ENCODE measurements at places on chromosomes 3 and 15. TPM values are rescaled to one million over a fixed set of nuclear protein-coding genes. Genes with fewer than 3 reads are reported as not detected.

DNA sequence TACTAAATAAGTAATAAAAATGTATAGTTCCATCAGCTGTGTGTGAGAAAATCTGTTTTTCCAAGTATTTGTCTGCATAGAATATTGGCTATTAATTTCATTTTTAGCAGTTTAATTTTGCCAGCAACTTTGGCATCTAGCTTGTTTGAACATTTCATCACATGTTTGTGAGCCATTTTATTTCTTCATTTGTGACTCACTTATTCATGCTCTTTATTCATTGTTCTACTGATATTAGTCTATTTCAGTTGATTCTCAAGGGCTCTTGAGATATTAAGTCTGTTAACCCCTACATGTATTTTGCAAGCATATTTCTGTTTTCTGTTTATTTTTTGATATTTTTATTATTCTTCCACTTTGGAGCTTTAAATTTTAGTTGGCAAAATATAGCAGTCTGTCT is 74.0 kb upstream of the PHLDB2 start:
- no peaks in the 10 kb centered on the region for H3K4me1 ChIP-seq
- no peak overlapping the region for H3K27ac ChIP-seq
- H3K4me3 ChIP-seq: no peak overlapping the region
- no peaks in the 10 kb centered on the region for H3K36me3 ChIP-seq

GRCh38 chr3:19907523-19907922 is 26.5 kb downstream of the EFHB start:
- H3K27me3 ChIP-seq: no peaks in the 10 kb centered on the region
- no peaks in the 10 kb centered on the region for H3K36me3 ChIP-seq
- no peaks in the 10 kb centered on the region for H3K4me1 ChIP-seq
- H3K27ac ChIP-seq: no peak overlapping the region
- no peak for DNase-seq

DNA sequence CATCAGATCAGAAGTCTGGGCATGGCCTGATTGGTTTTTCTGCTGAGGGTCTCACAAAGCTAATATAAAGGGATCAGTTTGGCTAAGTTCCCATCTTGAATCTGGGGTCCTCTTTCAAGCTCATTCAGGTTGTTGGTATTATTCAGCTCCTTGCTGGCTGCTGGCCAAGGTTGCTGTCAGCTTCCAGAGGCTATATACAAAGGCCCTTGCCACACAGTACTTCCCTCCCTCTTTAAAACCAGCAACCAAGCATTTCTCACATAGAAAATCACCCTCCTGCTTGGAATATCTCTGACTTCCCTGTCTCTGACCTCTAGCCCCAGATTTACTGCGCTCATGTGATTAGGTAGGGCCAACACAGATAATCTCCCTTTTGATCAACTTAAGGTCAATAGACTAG is 442.9 kb downstream of the ERC2 start:
- DNase-seq: no peak
- no peak overlapping the region for H3K27ac ChIP-seq
- no peaks in the 10 kb centered on the region for H3K4me1 ChIP-seq
- no peaks in the 10 kb centered on the region for H3K27me3 ChIP-seq
- H3K4me3 ChIP-seq: no peak overlapping the region

DNA sequence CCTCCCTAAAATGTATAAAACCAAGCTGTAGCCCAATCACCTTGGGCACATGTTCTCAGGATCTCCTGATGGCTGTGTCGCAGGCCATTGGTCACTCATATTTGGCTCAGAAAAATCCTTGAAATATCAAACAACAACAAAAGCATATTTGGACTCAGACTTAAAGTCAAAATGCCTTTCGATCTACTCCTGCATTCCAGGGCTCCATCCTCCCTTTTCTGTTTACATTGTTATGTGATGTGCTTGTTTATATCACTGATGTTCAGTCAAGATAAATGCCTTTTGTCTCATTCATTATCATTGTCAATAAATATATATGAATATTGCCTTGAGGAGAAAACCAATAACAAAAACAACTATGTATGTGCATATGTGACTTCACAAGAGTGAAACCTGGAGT is 31.7 kb downstream of the HGD start:
- no peak for DNase-seq
- no peaks in the 10 kb centered on the region for H3K36me3 ChIP-seq
- no peak overlapping the region for H3K4me3 ChIP-seq
- no peaks in the 10 kb centered on the region for H3K27me3 ChIP-seq

- no peaks in the 10 kb centered on the region for H3K4me1 ChIP-seq
- H3K27ac ChIP-seq: no peak overlapping the region
- no peak for DNase-seq
Measured at GRCh38 chr3:101902041-101902440, 52.7 kb downstream of the NFKBIZ start.

- no peaks in the 10 kb centered on the region for H3K27me3 ChIP-seq
- no peaks in the 10 kb centered on the region for H3K4me1 ChIP-seq
Measured at GRCh38 chr15:58306591-58307312, 125.0 kb upstream of the LIPC start.

DNA sequence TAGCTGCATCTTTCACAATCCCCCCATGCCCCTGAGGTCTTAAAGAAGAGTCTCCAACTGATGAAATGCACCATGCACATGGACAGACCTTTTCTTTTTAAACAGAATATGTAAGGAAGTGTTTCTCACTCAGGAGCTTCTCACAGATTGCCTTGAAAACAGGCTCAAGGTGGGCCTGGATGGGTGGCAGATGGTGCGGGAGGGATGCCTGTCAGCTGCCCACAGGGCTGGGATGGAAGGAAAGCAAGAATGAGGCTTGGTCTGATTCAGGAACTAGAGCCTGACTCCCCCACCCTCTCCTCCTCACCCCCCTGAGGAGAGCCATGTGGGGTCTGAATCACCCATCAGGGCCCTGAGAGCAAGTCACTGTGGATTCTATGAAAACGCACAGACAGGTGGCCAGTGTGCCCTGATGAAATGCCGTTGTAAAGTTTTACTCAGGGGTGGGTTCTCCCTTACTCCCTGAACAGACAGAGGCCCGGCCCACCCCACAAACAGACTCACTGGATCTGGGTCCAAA is 67.2 kb downstream of the UMPS start:
- no peak overlapping the region for H3K4me3 ChIP-seq
- peak overlapping the region; percentile 31 for H3K27ac ChIP-seq
- H3K27me3 ChIP-seq: no peaks in the 10 kb centered on the region

DNA sequence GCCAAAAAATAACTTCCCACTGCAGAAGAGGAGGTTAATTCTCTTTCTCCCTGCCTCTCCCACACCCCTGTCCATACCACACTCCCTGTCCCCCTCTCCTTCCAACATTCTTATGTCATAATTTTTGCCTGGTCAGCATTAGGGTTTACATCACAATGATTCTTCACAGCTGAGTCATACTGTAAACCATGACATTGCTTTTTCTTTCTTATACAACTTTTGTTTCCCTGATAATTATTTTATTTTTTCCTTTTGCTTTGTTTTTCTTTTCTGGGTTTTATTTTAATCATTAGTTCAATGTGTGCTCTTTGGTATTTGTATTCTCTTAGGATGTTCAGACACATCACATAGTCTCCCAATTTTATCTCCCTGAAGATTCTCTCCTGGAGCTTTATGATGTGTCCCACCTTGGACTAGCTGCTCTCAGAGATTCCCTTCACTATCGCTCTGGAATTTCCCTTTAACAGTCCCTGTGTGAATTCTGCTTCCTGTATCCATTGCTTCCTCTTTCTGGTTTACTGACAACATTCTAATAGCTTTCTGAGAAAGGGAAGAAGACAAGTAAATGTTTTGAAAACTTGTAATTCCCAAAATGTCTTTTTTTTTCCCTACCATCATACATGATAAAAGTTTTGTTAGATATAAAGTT is 70.7 kb downstream of the SOX2 start:
- H3K27ac ChIP-seq: no peak overlapping the region
- no peaks in the 10 kb centered on the region for H3K36me3 ChIP-seq
- H3K4me3 ChIP-seq: no peak overlapping the region

DNA sequence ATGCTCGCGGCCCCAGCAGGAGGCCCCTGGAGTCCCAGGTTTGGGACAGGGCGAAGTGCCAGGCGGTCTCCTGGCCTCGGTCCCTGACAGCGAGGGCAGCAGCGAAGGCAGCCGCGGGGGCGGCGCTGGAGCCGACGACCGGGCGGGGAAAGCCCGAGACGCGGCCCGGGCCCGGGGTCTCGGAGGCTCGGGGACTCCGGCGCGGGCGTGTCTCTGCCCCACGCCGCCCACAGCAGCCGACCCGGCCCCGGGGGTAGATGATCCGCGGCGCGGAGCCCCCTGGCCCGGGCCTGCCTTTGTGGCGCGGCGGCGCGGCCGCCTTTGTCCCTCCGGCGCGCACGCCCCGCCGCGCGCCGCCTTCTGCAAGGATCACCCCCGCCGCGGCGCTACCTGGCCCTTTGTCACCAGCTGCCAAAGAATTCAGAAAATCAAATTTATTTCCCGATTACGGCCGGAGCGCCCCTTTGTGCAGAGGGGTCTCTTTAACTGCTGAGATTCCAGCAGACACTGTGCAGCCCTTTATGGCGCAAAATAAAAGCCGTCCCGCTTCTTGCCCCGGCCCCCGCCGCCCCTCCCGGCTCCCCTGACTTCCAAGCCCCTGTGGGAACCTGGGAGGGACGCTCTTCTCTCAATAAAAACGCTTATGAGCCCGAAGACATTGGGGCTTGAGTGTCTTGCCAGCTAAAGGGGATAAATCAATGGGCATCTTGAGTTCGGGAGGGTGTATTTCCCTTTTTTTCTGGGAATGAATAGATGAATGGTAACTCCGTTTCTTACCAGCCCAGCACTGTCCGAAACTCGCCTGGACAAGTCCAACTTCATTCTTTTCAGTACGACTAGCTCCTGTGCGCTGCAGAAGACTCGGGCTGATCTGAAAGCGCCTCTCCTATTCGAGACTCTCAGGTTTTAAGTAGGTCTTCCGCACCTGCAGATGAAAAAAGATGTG is 68.4 kb downstream of the HES1 start:
- H3K27me3 ChIP-seq: no peaks in the 10 kb centered on the region
- no peak overlapping the region for H3K27ac ChIP-seq
- H3K4me3 ChIP-seq: no peak overlapping the region
- no peaks in the 10 kb centered on the region for H3K4me1 ChIP-seq
- H3K36me3 ChIP-seq: no peaks in the 10 kb centered on the region

GRCh38 chr3:9583792-9584191 is 30.2 kb upstream of the LHFPL4 start:
- no peak overlapping the region for H3K27ac ChIP-seq
- no peaks in the 10 kb centered on the region for H3K4me1 ChIP-seq
- no peak overlapping the region for H3K4me3 ChIP-seq
- no peaks in the 10 kb centered on the region for H3K36me3 ChIP-seq

DNA sequence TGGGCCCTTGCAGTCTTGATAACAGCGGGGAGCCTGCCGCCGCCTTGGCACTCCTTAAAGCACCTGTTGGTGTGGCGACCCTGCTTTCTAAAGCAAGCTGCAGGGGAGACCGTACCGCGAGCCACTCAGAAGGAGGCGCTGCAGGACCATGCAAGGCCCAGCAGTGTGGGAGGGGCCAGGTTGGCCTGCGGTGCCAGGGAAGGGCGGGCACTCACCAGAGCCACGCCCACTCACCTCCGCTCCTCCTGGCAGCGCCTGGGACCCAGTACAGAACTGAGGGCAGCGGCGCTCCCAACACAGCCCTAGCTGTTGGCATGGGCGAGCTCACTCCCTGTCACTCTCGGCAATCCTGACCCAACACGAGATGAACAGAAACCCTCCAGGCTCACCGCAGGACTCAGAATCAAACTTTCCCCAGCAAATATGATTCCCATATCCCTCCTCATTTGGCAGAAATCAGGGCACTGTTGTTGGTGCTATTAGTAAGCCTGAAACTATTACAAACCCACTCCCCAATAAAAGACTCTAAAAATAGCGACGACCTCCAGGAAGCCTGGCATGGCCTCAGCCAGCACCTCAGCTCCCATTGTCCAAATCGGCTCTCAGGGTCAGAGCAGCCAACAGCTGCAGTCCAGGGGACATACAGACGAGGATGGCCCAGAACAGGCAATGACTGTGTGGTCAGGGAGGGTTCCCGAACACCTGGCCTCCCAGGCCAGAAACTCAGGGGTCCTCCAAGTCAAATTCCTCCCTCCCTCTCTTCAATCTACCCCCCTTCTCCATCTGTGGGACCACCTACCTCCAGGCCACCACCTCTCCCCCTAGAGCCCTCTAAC is 77.2 kb downstream of the TBC1D2B start:
- DNase-seq: peak; percentile 51
- peak overlapping the region; percentile 20 for H3K27ac ChIP-seq
- H3K4me1 ChIP-seq: peaks cover 15% of the 10 kb centered on the region
- no peaks in the 10 kb centered on the region for H3K36me3 ChIP-seq

DNA sequence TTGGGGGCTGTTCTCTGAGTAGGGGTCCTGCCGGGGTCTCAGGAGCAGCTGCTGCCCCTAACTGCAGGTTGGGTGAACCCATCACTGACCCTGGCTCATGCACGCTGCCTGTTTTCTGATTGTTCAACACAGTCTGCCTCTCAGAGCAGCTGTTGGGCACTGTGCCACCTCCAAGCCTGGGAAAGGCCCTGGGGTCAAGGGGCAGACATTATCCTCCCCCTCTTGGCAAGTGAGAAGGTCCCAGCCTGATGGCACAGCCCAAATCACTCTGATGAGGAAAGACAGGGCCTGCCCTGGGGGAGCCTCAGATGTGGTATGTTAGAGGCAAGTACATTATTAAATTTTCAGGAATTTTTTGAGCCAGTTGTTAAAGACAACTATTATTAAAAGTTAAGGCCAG is 14.1 kb upstream of the GNAT1 start:
- H3K27ac ChIP-seq: no peak overlapping the region
- no peaks in the 10 kb centered on the region for H3K4me1 ChIP-seq
- DNase-seq: no peak
- no peaks in the 10 kb centered on the region for H3K27me3 ChIP-seq

DNA sequence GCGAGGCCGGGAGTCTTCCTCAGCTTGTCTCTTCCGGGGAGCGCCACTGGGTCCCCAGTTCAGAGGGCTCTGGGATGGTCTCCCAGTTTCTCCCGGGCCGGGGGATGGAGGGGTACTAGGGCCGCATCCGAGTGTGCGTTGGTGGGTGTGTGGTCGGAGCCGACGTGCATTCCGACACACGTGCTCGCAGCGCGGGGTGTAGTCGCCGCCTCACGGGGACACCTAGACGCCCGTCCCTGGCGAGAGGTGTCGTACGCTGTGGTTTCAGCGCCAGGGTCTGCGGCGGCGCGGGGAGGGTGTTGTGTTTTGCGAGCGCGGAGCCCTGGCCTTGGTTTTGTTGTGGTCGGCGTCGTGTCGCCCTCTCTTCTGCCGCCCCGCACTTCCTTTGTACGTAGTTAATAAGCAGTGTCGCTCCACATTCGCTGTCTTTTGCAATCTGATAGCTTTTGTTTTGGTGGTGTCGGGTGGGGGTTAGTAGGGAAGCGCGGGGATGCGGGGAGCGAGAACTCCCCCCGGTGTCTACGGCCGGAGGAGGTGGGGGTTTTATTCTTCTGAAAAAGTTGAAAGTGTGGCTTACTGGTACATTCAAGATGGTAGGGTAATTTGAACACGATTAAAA is 2.2 kb downstream of the IGF1R start:
- peak; percentile 41 for DNase-seq
- H3K36me3 ChIP-seq: no peaks in the 10 kb centered on the region
- peak overlapping the region; percentile 90 for H3K4me3 ChIP-seq
- no peaks in the 10 kb centered on the region for H3K4me1 ChIP-seq

- no peaks in the 10 kb centered on the region for H3K27me3 ChIP-seq
- H3K4me1 ChIP-seq: no peaks in the 10 kb centered on the region
- peak overlapping the region; percentile 92 for H3K27ac ChIP-seq
- H3K4me3 ChIP-seq: peak overlapping the region; percentile 56
Measured at GRCh38 chr3:101685870-101686307, 629 bp downstream of the RPL24 start.

GRCh38 chr3:161409858-161410257 is 38.5 kb upstream of the SPTSSB start:
- H3K4me1 ChIP-seq: no peaks in the 10 kb centered on the region
- DNase-seq: no peak
- no peak overlapping the region for H3K27ac ChIP-seq
- H3K36me3 ChIP-seq: no peaks in the 10 kb centered on the region

Gene MASP1
- 121 TPM for total RNA-seq

Gene FILIP1L
- 48.5 TPM for total RNA-seq

Gene ANKDD1A
- total RNA-seq: 18.0 TPM

Gene PLA2G4E
- total RNA-seq: not detected

Data from uterus (tissue), 4 donors.